ENCODE measurements at places on chromosomes 5 and 9.

GRCh38 chr9:138119202-138120027, 241.8 kb downstream of the CACNA1B start:
- no peak for DNase-seq

DNA sequence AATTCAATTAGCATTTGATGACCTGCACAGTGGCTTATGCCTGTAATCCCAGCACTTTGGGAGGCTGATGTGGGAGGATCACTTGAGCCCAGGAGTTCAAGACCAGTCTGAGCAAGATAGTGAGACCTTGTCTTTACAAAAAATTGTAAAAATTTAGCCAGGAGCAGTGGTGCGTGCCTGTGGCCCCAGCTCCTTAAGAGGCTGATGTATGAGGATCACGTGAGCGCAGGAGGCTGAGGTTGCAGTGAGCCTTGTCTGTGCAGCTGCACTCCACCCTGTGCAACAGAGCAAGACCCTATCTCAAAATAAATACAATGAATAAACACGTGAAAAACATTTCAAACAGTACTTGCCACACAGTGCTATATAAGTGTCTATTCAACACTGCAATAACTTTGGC, 4.2 kb downstream of the ABCA1 start:
- DNase-seq = no peak

- DNase-seq = no peak
Measured at GRCh38 chr5:65020492-65020891, 251.8 kb downstream of the CWC27 start.

DNA sequence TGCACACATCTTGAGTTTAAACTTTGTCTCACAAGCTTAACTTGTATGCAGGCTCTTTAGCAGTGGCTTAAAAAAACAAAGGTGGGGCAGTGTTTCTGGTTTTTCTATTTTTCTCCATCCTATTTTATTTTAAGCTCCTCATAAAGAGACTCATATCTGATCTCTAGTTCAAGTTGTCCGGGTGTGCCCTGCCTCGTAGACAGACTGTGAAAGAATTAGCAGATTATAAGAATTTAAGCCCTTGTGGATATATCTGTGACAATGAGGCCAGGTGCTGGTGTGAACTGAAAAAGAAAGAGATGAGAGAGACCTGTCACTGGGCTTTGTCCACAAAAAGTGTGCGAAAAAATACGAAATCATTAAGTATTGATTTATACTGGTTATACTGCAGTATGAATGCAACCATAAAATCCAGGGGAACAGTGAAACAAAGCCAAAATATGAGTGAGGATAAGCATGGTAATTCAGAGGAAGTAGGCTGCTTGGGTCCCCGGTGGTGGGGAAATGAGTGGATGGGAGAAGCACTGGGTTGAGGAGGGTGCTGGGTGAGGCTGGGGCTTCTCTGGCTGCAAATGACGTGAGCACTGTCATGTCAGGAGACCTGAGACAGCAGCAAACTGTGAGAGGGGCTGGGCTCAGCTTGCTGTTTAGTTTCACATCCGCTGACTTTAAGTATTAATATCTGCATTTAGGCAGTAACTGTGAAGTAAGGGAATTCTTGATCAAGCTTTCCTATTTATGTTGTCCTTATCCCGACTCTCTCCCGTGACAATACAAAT, 179.7 kb upstream of the ANKRD55 start:
- DNase-seq = no peak

DNA sequence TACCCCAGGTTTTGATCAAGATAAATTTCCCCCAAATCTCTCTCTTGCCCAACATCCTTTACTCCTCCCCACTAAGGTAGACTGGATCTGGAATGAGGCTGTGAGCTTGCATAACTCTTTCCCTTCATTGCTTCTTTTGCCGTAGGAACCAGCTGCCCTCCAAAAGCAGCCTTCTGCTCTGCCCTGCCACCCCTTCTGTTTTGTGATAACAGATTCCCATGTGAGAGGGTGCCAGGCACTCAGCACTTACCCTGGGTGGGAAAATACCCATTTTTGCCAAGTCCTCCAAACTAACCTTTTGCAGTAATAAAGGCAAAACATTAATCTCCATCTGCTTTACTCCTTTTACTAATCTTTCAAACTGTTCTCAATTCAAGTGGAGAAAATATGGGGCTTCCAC, 182.6 kb downstream of the ASTN2 start:
- DNase-seq = no peak

DNA sequence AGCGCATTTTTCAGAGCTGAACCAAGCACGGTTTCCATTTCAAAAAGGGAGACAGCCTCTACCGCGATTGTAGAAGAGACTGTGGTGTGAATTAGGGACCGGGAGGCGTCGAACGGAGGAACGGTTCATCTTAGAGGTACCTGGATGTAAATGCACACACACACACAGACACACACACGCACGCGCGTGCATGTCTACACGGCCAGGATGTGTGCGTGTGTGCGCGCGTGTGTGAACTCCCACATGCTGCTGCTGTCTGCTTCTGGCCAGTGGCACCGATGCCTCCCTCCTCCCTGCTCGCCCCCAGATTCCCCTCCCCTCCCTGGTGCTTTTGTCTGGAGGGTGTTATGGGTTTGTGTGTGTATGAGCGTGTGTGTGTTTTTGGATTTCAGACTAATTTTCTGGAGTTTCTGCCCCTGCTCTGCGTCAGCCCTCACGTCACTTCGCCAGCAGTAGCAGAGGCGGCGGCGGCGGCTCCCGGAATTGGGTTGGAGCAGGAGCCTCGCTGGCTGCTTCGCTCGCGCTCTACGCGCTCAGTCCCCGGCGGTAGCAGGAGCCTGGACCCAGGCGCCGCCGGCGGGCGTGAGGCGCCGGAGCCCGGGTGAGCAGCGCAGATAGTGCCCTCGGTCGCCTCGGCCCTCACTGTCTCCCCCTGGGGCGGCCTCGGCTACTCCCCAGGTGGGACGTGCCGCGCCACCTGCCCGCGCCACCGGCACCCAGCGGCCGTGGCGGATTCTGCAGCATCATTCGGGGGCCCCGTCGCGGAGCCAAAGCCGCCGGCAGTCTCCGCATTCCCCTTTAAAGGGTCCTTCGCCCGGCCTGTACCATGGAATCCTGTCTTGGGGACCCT, at the start of gene NTRK2:
Gene NTRK2, plus strand, starts transcription at position 442 of the 850 bp plus-strand sequence. CDS start 1,020 bp downstream, outside the sequence.
- DNase-seq = peak; percentile 45

DNA sequence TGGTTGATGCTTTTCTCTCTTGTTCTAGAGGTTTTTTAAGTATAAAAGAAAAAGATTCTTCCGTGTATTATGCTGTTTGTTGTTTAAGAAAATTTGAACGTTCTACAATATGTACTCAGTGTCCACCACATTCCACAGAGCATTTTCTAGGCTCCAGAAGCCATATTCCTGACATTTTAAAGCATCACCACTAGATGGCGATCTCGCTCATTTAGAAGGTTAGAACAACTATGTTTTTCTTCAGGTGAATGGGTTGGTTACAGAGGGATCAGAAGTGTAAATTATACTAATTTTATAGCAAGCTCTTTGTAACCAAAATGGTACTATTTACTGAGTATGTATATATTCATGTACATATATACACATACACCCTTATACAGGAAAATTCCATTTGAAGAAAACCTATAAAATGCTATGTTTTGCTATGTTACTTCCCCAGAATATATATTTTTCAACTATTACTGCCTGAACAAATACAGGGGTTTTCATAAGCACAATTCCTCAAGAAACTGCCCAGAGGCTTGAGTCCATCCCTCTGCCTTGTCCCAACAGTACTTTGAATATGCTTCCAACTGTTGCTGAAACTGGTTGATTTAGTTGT, 284.3 kb downstream of the CCDC171 start:
- DNase-seq = peak; percentile 47

DNA sequence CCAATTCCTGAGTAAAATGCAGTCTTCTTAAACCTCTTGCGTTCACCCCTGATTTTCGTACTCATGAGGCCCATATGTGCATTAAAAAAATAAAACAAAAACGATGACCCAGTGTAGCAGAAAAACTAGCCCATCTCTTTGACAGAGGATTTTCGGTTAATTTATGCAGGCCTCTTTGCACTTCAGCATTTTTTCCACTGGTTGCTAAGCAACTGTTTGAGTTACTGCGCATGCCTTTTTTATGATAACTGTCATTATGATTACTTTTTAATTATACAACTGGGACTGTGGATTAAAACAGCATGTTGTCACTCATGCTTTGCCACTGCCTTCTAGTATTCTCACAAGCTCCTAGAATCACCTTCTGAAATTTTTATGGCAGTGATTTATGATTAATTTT, 165.0 kb downstream of the SMARCA2 start:
- no peak for DNase-seq

- DNase-seq = no peak
Measured at GRCh38 chr5:115257981-115258380, 4.7 kb downstream of the PGGT1B start.

- DNase-seq = no peak
Measured at GRCh38 chr5:171258737-171259415, 50.2 kb upstream of the TLX3 start.

- no peak for DNase-seq
Measured at GRCh38 chr5:72177538-72177937, 70.3 kb downstream of the MAP1B start.

- no peak for DNase-seq
Measured at GRCh38 chr5:155886311-155887031, 440.5 kb upstream of the SGCD start.

DNA sequence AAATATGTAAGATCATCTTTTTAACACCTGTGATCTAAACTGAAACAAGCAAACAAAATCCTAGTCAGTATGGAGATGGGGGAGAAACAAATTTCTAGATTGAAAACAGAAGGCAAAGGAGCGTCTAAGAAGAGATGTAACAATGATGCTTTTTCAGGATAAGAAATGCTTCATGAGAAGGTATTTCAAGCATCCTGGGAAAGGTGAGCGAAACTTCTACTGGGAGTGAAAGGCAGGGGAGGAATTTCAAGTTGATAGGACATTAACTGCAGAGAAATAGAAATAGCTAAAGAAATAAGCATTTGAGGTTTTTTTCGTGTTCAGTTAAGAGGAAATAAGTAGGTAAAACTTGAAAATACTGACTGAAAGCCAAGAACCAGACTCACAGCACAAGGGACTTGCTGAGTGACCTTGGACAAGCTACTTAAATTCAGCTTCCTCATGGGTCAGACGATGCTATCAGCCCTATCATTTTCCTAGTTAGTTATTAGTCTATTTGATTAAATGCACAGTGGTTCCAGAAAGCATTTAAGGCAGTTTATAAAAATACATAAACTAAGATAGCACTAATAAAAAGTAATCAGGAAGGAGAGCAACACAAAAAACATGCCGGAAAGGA, 406.3 kb downstream of the PDE4D start:
- no peak for DNase-seq

DNA sequence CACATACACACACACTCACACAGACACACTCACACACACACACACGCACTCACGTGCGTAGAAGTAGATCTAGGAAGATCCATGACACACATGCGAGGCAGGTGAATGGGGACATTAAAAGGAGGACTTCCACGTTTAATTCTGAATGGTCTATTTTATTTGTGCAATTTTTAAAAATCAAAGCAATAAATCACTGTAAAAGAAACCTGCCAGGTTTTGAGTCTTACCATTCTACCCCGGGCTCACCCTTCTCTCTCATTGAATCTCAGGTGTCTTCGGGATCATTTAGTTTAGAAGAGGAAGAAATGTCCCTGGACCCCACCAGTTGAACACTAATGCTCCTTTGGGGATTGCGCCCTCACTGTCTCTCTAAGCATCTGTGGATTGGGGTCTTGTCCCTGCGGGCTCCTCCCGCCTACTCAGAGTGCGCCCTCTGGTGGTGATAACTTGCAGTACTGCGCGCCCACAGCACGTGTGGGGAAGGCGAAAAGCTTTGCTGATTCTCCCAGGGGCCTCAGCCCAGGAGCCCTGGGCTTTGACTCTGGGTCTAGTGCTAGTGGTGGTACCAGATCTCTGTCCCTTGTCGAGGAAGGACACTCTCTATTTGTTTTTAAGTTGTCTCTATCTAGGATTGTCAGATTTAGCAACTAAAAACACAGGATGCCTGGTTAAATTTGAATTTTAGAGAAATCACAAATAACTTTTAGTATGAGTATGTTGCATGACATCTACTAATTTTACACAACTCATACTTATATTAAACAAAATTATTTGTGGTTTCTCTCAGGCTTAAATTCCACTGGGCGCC, 34.8 kb downstream of the BOD1 start:
- peak; percentile 64 for DNase-seq

DNA sequence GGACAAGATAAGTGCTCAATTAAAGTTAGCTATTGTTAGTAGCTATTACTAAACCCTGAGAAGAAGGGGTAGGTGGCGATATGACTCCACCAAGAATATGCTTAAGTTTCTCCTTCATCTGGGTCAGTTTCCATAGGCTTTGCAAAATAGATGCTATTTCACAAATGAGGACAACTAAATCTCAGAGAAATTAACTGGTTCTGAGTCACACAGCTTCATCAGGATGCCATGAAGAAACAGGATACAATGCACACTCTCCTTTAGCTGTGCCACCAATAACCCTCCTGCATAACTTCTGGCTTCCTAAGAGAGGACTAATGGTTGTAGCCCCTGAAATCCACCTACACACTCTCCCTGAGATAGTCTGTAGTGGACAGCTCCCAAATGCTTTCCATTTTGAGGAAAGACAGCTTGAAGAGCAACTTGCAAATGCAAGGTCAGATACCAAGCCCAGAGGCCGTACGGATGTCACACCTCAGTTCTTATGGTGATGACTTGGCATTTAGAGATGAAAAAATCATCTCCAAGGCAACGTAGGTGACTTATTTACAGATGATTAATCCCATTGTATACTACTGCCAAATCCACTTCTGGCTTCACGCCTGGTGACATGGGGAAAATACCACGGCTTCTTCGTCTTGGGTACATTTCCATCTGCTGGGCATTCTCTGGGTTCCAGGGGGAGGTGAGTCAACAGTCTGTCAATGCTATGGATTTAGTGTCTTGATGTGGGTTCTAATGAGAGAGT, 251.4 kb upstream of the IL12B start:
- no peak for DNase-seq

DNA sequence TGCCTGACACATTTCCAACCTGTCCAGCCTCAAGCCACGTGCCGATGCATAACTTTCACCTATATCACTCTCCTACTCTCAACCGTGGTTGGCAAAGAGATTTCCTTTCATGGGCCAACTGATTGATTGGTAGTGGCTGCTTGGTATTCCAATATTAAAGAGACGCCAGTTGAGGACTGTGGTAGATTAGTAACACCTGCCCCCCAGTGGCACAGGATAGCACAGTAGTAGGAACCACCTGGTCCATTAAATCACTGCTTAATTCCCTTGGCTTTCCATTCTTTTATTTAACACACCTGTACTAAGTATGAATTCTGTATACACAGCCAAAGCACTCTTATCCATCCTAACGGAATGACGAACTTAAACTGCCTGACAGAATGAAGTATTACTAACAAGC, 19.1 kb upstream of the FOXB2 start:
- no peak for DNase-seq

GRCh38 chr5:138360941-138361452, 8.5 kb downstream of the KDM3B start:
- no peak for DNase-seq

DNA sequence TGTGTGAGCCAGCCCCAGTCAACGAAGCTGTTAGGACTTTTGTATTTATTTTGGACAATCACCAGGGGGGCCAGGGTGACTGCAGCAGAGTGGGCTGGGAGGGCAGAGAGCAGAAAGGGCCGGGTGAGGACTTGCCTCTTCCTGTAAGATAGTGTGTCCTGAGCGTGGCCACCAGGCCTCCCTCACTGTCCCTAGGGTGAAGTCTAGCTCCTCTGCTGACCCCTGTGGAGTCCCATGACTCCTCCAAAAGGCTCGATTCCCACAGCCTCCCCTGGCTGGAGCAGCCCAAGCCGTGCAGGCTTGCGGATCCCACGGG, 147.8 kb downstream of the RXRA start:
- no peak for DNase-seq

Data from neuronal stem cell (in vitro differentiated cells).